ENCODE measurements at places on chromosomes 4 and X.

DNA sequence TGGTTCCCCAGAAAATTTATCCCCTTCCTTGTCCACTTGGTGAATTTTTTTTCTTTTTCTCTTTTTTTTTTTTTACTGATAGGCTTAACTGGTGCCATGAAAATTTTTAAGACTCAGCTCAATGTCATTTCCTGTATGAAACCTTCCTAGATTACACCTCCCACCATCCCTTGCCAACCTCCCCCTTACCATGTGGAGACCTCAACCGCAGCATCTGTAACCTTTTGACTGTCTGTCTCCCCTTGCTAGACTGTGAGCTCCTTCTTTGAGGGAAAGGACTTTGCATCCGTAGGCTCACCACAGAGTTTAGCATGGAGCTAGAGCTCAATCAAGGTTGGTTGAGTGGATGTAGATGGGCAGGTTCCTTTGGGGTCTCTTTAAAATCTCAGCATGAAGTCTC is 5.2 kb upstream of the PGRMC1 start:
- DNase-seq, result no peak

DNA sequence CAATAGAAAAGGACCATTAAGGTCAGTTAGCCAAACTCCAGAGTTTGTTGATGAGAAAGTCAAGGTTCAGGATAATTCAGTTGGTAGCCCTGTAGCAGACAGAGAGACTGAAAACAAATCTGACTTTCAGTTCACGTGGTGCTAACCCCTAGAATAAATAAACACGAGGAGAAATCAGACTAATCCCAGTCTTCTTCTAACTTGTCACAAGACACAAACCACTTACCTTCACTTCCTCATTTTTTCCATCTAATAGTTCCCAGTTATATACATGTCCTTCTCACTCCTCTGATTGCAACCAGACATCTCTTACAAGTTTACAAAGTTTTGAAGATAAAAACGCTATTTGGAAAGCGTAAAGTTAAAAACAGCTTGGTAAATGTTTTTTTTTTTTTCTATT is 7.7 kb downstream of the TLR7 start:
- DNase-seq, result no peak

DNA sequence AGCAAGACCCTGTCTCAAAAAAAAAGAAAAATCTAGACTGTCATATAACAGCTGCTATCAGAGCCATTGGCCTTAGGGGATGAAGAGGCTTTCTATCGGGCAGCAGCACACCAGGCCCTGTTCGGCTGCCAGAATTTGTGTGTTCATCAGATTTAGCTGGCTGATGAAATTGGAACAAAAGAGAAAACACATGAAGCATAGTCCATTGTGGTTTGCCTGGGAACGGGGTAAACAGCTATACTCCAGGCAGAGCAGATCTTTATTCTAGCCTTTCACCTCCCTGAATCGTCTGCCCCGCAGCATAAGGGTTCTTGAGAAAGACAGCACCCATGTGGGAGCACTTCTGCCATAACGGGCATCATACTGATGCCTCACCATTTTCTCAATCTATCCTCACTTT is 11.6 kb downstream of the TKTL1 start:
- DNase-seq, result no peak

DNA sequence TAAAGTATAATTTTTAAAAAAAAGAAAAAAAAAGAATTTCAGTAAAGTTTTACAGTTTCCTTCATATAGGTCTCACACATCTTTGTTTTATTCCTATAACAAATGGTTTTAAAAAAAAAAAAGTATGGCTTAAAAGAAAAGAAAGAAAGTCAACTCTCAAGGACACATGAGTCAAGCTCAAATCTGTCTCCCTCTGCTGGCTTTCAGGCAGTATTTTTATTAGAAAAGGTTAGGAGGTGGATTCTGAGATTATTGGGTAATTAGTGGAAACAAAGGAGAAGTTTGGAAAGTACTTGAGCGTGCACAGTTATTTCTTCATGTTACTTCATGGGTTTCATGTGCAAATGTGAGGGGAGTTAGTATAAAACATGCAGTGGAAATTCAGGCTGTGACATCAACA is 36.6 kb upstream of the BTC start:
- DNase-seq, result no peak

GRCh38 chrX:5681159-5681558 is 547.5 kb downstream of the NLGN4X start:
- peak; percentile 4 for DNase-seq

- no peak for DNase-seq
Observed at GRCh38 chr4:3363411-3364141, 70.8 kb downstream of the RGS12 start.

- no peak for DNase-seq
Observed at GRCh38 chr4:90994851-90995574, 867.8 kb downstream of the CCSER1 start.

DNA sequence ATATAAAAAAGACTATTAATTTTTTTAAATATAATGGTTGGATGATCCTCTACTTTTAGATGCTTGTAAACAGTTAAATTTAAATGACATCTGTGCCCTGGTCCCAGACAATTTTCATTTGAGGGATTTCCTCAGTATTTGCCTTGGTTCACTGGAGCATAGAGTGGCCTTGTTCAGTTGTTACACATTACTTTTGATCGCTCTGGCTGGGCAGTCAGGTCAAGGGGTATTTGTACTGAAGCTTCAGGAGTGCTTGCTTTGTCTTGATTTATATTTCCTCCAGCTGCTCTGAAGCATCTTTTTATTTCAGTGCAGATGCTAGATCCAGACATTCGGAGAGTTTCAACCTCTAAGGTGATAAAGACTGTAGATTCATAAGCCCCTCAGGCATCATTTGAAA is 50.0 kb downstream of the COMMD8 start:
- no peak for DNase-seq
